WTC11 (cell line): ENCODE measurements at places on chromosomes 5 and 9.

DNA sequence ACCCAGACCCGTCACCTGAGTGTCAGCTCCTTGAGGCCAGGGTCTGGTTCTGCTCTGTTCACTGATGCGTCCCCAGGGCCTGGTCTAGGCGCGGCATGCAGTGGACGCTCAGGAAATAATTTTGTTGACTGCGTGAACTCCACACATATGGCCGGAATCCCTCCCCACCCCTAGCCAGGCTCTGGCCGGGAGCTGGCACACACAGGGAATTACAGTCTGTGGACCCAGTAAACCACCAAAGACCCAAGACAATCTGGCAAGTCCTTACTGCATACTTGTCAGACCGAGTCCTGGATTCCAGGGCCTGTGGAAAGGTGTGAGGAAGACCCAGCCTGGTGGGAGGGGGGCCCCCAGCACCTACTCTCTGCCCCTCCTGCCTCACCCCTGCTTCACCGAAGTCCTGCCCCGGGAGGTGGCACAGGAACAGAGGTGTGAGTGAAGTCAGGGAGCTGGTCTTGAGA lies 113.0 kb upstream of the IER5L start:
- DNase-seq = no peak

DNA sequence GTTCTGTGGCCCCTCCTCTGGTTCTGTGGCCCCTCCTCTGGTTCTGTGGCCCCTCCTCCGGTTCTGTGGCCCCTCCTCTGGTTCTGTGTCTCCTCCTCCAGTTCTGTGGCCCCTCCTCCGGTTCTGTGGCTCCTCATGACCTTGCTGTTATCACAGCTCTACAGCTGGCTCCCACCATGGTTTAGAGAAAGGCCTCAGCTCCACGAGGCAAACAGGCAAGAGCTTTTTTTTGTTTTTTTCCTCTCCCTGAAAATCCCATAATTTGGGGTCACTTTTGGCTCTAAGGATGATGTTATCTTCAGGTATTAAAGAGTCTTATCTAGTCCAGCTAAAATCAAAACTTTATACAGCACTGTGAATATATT lies 31.8 kb downstream of the C5orf15 start:
- no peak for DNase-seq

- no peak for DNase-seq
Measured at GRCh38 chr9:27599102-27599869, 26.0 kb upstream of the C9orf72 start.

- DNase-seq = no peak
Measured at GRCh38 chr9:109101810-109102209, 17.9 kb downstream of the TMEM245 start.

DNA sequence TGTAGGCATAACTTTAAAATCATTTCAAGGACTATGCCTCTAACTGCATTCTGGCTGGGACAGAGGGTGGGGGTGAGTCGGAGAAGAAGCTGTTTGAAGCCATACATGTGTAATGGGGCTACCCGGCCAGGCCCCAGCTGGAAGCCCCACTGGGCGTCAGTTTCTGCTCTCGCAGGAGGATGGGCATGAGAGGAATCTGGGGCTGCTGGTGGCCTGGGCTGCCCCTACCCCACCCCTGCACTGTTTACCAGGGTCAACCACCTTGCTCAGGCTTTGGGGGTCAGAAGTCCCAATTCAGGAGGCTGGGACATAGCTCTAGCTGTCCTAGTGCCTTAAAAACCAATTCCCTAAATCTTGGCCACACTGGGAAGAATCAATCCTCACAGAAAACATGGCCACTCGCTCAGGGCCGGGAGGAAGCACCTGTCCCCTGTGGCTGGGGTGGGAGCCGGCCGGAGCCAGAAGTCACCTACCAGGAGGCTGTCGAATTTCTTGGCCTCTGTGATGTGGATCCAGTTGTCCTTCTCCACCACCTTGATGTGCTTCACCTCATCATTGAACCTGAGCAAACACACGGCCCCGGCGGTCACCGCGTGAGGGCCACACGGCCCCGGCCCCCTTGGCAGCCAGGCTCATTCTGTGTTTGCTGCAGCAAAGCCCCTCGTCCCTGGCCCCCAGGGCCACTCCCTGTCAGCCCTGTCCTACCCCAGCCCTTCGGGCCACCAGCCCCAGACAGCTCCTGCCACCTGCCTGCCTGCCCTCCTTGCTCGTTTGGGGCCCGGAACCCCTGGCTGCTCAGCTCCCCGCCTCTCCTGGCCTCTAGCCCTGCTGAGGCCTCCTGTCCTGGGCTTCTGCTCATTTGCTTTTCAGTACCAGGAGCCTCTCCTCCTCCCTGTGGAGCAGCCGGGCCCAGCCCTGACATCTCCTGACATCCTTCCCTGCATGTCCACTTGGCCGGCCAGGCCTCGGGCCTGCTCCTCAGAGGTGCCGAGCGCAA lies 33.6 kb upstream of the SARDH start:
- peak; percentile 7 for DNase-seq

DNA sequence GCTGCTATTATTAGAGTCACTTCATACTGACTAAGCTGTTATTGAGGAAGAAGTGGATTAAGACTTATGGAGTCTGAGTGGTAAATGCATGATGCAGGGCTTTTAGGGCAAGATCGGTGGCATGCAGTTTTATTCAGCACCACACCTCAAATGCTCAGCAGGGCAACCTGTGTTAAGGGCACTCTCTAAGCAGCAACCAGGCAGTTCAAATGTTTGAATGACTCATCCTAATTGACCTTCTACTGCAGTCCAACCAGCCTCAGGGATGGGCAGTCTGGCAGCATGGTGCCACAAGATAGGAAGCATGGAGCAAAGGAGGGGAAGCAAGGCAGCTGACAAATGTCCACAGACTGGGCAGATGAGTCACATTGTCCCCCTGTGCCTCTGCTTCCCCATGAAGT lies 80.2 kb upstream of the MIER3 start:
- no peak for DNase-seq

- DNase-seq = peak; percentile 28
Measured at GRCh38 chr5:126680191-126680817, 79.6 kb downstream of the PHAX start.

DNA sequence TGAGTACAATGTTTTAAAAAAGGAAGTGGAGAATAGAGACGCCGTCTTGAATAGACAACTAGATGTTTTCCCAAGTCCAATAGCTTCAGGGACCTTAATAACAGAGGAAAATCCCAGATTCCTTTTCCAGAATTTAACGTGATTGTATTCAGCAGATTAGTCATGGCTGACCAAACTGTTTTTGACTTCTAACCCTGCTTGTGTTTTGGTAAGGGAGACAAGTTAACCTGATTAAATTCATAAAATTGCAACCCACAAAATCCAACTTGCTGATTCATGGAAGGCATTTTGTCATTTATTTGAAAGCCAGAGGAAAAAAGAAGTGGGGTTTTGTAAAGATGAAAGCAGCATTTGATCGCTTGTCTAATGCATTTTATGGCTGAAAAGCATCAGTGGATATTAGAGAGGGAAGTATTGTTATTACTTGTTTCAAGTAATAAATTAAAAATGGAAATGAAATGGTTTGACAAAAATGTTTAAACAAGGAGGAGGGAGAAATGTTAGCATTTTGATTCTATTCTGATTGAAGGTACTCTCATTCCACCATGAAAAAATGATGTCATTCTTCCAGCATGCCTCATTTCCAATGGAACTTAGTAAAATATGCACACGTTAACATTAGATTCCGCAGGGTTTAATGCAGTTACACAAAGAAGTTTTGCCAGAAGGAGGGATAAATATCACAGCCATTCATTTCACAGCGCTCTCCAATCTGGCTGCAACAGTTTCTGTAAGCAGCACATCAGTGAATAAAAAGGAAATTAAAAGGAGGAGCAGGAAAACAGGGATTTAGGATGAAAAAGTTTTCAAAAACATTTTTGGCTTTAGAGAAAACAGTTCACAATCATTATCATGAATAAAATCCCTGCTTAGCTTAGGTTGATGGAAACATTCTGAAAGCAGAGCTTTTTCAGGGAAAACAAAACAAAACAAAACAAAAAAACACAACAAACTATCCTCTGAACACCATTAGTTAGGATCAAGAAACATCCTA lies 314.7 kb downstream of the PRR16 start:
- DNase-seq = no peak

DNA sequence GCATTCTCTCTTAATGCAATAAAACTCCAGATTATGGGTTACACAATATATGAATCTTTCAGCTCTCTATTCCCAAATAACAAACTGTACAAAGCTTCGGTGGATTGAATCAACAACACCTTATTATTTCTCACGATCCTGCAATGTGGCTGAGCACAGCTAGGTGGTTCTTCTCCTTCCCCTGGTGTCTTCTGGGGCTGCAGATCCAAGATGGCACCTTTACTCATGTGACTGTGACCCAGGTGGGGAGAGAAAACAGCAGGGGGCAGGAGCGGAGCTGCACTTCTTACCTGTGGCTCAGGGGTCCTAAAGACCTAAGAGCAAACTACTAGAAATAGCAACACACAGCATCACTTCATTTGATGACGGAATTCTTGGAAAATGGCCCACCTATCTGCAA lies 233.1 kb downstream of the IRX1 start:
- peak; percentile 27 for DNase-seq

DNA sequence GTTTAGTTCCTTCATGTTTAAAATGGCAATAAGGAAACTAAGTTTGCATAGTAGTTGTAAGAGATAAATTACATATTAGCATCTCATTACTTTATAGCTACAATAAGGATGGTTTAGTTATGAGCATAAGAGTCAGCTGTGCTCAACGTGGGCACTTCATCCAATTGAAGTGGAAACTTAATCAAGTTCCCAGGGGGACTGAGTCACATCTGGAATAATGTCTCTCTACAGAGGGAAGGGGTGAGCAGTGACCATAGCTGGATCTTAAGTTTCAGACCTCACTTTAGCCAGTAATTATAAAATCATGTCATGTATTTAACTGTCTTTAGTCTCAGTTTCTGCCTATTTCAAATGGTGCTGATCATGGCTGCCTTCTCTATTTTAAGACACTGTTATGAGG lies 36.8 kb upstream of the FAM240B start:
- DNase-seq = no peak

DNA sequence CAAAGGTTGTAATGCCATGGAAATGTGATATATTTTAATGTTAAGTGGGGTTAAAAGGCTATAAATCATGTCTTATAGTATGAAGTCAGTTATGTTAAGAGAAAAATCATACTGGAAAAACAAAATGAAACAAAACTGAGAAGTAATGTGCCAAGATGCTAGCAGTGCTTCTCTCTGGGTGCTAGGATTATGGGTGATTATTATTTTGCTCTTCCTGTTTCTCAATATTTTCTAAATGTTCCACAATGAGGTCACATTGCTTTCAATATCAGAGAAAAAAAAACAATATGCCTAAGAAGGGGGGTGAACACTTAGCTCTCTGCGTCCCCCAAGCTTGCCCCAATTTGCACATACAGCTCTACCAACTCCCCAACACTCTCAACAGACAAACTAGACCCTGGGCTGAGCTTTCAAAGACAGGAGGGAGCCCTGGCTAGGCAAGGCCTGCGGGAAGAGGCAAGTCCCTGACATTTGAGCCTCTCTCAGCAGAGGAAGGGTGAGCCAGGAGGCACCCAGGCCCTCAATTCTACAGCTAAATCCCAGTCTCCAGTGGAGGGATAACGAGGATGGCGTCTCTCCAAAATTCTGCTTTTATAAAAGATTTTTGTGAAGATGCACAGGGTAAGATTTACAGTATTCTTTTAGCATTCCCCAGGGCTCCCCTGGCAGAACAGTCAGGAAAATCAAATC lies 24.4 kb downstream of the WHRN start:
- DNase-seq = no peak

GRCh38 chr5:100787648-100788047 lies 115.4 kb downstream of the ST8SIA4 start:
- DNase-seq = no peak
